ENCODE measurements at places on chromosomes 5 and 9.

DNA sequence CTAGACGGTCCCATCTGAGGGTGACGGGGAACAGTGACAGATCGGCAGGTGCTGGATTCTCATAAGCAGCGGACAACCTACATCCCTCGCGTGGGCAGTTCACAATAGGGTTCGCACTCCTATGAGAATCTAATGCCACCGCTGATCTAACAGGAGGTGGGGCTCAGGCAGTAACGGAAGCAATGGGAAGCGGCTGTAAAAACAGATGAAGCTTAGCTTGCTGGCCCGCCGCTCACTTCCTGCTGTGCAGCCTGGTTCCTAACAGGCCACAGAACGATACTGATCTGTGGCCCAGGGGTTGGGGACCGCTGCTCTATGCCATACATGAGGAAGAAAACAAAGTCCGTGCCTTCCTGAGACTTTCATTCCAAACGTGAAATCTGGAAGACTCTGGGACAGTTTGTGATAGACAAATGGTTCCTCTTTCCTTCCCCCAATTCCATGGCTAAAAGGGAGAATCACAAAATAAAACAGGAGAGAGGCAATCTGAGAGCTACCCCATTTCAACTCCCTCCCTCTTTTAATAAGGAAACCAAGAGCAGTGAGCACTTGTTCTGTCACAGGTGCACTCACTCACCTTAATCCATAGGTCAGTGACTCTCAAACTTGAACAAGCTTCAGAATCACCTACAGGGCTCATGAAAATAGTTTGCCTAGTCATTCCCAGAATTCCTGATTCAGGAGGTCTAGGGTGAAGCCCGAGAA lies 12.1 kb downstream of the PDCL start:
- DNase-seq: no peak

GRCh38 chr9:120562861-120563443 lies 17.0 kb downstream of the CDK5RAP2 start:
- no peak for DNase-seq

DNA sequence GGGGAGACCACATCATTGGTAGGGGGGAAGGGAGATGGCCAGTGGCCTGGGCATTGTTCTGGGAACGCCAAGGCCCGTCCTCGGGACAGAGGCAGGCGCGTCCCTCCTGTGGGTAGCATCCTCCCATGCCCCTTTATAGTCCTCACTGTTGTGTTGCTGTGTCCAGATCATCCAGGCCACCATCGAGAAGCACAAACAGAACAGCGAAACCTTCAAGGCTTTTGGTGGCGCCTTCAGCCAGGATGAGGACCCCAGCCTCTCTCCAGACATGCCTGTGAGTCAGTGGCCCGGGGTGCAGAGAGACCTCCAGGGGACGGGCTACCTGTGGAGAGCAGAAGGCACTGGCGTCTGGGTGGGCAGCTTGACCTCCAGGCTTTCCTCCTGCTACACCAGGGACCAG lies 38.4 kb upstream of the SUSD3 start:
- DNase-seq: no peak

DNA sequence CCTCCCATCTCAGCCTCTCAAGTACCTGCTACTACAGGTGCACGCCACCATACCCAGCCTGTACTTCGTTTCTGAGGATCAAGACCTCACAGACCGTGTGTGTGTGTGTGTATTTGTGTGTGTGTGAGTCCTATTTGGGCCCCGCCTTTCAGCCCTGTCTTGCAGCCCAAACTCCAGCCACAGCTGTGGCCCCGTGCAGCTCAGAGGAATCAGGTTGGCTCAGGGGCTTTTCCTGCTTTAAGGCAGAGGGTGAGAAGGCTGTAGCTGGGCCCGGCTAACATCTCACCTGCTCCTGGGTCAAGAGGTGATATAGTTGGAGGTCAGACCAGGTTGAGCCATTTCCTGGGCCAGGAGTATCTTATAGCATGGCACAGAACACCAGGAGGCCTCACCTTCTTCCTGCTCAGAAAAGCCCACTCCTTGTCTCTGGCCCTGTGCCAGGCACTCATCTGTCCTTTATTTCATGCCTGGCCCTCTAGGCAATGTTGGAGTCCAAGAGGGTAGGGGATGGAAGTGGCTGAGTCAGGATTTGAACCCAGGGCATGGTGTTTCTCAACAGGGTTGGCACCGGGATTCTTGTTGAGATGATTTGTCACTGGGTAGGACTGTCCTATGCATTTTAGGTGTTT lies 1.6 kb upstream of the PHYKPL start:
- DNase-seq: no peak

GRCh38 chr5:176543428-176544182 lies 5.5 kb upstream of the CDHR2 start:
- DNase-seq: no peak

All from AG09309 (cell line).